ENCODE measurements at places on chromosomes 12 and 14. TPM values are rescaled to one million over a fixed set of nuclear protein-coding genes. Genes with fewer than 3 reads are reported as not detected.

DNA sequence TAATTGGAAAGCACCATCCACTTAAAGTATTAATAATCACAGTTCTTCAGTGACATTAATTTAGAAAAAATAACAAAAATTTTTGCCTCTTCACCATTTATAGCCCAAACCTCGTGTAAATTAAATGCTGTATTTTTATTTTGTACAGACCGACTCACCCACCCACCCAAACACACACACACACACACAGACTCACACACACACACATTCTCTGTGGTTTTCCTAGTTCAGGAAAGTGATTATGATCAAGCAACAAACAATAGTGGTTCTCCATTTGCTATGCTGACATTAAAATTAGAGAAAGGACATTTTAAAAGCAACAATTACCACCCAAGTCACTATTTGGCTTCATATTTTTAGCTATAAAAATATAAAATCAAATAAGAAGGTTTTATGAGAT, 112.5 kb upstream of the FLRT2 start:
- no peak for DNase-seq

DNA sequence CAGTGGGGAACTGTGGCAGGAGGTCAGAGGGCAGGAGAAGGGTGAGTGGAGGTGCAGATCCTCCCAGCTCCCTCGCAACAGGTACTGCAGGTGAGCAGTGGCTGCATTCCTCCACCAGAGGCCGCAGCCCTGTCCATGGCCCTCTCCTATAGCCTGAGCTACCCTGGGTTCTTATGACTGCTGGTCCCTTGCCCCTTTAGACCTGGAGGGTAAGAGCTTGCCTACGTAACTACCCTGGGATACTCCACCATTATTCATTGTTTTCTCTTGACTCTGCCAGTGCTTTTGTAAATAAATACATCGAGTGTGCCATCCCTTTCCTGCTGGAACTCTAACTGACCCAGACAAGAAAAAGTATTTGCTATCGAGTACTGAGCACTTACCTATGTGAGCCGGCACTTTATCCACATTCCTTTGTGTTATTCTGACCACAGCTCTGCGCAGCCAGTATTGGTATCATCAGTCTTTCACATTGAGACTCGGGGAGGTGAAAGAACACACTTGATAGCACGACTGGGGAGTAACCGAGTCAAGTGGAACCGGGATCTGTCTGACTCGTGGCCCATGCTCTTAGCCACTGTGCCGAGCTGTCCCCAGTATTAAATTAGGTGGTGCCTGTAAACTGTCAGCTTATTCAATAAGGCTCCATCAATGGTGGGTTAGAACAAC, 38.5 kb downstream of the LTBP2 start:
- DNase-seq: no peak

- no peak for DNase-seq
Observed at GRCh38 chr12:120939523-120939922, 35.4 kb upstream of the SPPL3 start.

- no peak for DNase-seq
Observed at GRCh38 chr12:31588976-31589375, 2.0 kb downstream of the DENND5B start.

DNA sequence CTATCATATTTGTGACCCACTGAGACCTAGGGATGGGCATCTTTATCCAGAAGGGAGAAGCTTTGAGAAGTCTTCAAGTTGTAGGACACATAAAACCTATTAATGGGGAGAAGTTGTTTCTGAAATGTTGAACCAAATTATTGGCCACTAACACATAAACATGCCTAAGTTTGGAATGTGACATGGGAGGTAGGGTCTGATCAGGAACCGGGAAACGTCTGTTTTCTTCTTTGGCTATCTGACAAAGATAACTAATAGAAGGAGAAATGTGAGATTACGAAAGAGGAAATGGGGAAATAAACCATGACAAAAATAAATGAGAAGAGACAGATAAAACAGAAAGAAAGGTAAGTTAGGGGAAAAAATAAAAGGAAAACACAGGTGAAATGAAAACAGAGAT, 425.2 kb downstream of the EGLN3 start:
- no peak for DNase-seq

GRCh38 chr12:29071099-29071498, 78.0 kb upstream of the FAR2 start:
- no peak for DNase-seq

- no peak for DNase-seq
Observed at GRCh38 chr14:68557648-68558047, 235.2 kb downstream of the ZFP36L1 start.

GRCh38 chr14:77918448-77918847, 118.5 kb downstream of the ADCK1 start:
- DNase-seq: no peak

DNA sequence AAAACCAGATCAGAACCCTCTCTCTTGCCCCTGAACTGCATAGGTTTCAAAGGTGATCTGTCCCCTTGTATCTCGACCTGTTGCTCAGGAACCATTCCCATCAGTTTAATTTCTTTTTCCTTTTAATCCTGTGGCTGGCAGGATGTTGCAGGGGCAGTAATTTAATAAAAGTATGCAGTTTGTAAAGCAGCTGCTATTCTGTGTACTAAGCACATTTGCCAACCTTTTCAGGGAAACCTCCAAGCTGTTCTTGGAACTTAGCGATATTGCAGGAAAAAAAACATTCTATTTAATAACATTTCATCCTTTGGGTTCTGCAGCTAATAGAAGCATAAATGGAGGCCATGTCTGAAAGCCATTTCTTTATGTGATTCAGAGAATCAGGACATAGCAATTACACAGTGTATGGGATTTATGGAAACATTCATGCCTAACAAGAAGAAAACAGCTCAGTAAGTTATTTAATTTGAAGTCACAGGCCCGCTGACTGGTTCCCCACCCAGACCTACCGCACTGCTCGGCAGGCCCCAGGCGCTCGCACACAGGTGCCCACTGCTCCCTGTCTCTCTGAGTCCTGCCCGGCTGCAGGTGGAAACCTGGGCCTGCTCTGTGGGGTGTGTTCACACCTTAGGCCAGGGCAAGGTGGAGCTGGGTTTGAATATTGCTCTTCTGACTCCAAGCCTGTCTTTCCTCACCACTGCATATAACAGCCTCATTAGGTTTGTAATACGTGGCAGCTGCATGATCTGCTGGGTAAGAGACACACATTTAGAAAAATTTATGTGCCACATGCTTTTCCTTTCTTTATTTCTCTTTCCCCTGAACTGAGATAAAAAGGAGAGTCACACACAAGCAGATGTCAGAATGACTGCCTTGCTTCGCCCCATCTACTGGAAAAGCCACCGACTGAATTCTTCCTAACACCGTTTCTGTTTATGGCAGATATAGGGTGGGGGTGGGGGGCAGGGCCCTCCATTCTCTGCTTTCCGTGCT, 119.7 kb downstream of the SLC25A47 start:
- no peak for DNase-seq

GRCh38 chr12:56994231-56994746, 12.1 kb downstream of the ZBTB39 start:
- DNase-seq: no peak

DNA sequence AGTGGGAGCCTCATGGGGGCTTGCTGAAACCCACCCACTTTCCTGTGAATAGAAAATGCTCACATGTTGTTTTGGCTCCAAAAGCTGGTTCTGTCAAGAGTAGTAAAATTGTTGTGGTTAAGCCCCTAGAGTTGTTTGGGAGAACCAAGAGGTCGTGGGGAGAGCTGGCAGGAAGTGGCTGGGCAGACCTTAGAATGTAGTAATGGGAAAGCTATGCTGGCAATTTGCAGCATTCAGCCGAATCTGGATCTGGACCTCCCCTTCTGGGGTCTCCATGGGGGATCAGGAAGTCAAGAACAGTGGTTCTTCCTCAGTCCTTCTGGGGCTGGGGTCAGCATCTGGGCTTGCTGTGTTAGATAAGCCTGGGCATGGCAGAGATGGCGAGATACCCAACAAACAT, 150.6 kb upstream of the TBX3 start:
- DNase-seq: no peak

DNA sequence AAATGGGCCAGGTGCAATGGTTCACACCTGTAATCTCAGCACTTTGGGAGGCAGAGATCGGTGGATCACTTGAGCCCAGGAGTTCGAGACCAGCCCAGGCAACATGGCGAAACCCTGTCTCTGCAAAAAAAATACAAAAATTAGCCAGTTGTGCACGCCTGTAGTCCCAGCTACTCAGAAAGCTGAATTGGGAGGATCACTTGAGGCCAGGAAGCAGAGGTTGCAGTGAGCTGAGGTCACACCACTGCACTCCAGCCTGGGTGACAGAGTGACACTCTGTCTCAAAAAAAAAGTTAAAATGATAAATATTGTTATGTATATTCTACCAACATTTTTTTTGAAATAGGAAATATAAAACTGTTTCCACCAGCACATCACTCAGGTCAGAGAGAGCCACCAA, 64.9 kb downstream of the NDUFA12 start:
- DNase-seq: no peak

DNA sequence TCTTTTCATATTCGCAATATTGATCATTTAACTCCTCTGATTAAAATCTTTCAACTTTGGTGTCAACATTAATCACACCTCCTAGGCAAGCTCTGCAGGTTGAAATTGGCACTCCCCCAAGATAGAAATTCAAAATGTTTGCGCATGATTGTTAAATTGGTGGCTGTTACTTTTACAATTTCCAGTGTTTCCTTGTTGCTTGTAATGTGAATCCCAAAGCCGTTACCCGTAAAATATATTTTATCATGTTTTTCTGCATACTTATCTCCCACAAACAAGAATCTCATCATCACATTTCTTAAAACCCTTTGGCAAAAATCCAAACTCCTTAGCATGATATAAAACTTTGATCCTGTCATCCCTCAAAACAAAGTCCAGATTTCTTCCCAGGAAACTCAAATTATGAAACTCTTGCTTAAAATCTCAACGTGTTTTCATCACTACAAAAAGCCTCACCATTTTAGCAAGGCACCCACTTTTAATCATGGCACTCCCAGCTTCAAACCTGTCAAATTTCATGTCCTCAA, 14.7 kb downstream of the RTL1 start:
- DNase-seq: no peak

- DNase-seq: no peak
Observed at GRCh38 chr14:76996563-76997146, 31.9 kb downstream of the IRF2BPL start.

The AGAP2 gene
- 0.06 TPM for polyA plus RNA-seq

The SOAT2 gene
- not detected for polyA plus RNA-seq

The CCDC60 gene
- polyA plus RNA-seq: not detected
